ENCODE measurements at places on chromosomes 16 and 17.
A peak's percentile ranks its signal among the peaks of the same experiment; 100 is the strongest.

DNA sequence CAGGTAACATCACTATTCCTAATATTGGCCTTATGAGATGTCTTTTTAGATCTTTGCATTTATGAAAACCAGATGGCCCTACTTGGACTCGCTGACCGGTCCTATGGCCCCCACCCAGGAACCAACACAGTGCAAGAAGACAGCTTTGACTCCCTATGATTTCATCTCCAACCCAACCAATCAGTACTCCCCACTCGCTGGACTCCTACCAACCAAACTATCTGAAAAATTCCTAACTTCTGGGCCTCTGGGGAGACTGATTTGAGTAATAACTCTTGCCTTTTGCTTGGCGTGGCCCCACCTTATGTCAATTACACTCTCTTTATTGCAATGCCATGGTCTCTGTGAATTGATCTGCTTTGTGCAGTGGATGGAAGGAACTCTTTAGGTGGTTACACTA lies 828.9 kb downstream of the CDH11 start:
- no peak for DNase-seq

- no peak for DNase-seq
Observed at GRCh38 chr16:72877374-72878028, 170.4 kb downstream of the ZFHX3 start.

DNA sequence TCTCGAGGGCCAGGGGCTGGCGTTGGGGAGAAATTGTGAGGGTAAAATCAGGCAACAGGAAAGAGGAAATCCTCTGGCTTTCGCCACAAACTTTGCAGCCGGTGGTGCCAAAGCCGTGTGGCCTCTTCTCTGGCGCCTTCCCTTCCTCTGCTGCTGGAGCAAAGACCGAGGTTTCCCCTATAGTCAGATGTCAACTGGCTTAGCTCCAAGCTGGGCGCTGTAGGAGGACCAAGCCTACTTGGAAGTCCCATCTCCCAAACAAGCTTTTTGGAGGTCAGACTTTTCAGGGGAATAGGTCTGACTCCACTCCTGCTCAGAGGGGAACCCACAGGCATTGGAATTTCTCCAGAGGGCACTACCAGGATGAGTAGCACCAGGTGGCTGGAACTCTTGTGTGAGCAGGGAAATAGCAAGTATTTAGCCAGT lies 5.0 kb downstream of the IGFBP4 start:
- DNase-seq, result no peak

DNA sequence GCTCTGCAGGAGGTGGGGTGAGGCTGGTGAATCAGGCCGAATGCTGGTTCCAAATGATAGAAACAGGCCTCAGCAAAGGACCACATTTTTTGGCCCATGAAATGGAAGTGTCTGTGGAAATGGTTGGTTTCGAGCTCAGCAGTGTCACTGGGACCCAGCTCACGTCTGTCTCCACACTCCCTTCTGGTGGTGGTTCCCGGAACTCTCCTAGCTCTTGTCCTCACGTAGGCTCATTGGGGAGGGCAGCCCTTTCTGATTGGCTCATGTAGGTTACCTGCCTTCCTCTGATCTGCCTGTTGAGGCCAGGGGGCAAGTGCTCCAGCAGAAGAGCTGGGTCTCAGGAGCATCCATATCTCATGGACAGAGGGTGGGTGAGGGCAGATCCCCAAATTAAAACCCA lies 4.0 kb downstream of the ALG1 start:
- DNase-seq, result no peak

DNA sequence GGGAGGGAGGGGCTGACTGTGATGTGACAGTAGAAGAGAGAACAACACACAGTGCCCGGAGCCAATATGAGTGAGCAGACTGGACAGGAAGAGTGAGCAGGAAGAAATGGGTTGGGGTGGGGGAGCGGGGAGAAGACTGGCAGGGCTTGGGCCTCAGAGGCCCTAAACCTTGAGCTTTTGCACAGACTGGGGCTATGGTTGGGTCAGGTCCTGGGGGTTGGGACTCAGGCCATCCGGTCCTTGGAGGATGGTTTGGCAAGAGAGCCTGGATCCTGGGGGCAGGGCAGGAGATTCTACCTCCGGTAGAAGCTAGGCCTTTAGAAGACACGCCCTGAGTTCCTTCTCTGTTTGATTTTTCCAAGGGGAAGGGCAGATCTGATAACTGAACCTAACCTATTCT lies 1.1 kb downstream of the CAMTA2 start:
- peak; percentile 12 for DNase-seq

DNA sequence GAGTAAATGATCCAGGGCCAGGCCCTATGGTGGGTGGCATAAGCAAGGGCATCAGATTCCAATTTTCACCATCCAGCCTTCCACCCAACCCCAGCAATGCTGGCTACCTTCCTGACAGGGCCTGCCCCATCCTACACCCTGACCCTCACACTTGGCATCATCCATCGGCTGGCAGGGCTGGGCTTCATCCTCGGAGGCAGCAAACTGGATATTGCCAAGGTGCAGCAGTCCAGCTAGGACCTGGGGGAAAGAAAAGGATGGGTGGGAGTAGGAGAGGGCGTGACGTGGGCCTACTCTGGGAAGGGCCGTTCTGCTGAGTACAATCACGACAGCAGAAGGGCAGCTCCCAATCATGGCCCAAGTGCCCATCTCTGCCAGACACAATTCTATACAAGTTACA lies 23.5 kb downstream of the MYO19 start:
- DNase-seq, result no peak
